Heart left ventricle (tissue), 16 donors: ENCODE measurements at places on chromosomes 4 and X. TPM values are rescaled to one million over a fixed set of nuclear protein-coding genes. Genes with fewer than 3 reads are reported as not detected.
A peak's percentile ranks its signal among the peaks of the same experiment; 100 is the strongest.

GRCh38 chr4:114389070-114389685 is 209.4 kb upstream of the UGT8 start:
- DNase-seq, result no peak

GRCh38 chrX:39477031-39477761 is 620.6 kb downstream of the BCOR start:
- no peak for DNase-seq

GRCh38 chr4:148030193-148030873 is 298.4 kb downstream of the ARHGAP10 start:
- DNase-seq, result no peak

The TLR2 gene
- polyA plus RNA-seq, result 3.2 TPM

- no peak for DNase-seq
Observed at GRCh38 chr4:112515198-112516065, 548 bp downstream of the NEUROG2 start.

DNA sequence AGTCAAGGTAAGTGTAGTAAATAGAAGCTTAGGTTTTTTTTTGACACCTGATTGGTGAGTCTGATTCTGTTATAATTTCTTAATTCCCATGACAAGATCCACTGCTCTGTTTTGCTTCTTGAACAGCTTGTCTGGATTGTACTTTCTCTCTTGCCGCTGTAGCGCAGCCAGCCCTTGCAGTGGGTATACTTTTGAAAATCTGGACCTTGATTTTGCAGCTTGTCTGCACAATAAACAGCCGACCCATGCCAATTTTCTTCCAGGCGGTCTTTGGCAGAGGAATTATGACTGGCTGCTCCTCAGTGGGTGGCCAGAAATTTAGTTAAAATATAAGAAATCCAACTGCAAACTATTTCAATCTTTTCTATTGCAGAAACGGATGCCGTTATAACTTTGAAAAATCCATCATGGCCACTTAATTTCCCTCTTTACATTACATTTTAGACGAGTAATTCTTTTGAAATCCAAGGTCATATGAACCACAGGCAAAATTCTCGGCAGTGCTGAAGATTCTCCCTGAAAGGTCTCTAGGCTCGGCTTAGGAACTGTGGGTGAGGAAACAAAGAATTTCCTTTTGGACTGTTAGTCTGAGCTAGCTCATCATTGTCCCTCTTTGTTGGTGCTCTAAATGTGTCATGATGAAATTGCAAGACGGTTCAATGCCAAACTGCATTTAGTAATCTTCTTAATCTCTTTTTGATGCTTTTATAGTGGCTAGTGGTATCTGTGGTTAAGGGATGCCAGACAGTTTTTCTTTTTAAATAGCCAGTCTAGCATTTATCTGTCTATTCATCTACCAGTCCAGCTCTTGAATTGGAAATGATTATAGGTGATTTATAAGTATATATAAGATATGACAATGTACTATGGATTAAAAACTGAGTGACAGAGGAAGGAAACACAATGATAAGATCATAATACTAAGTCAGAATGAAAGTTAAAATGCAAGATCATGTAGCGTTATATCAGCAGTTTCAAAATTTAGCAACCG is 31.5 kb upstream of the PTTG2 start:
- no peak for DNase-seq

GRCh38 chrX:69807400-69807799 is 191.5 kb downstream of the EDA start:
- no peak for DNase-seq

The DSPP gene
- not detected for polyA plus RNA-seq

DNA sequence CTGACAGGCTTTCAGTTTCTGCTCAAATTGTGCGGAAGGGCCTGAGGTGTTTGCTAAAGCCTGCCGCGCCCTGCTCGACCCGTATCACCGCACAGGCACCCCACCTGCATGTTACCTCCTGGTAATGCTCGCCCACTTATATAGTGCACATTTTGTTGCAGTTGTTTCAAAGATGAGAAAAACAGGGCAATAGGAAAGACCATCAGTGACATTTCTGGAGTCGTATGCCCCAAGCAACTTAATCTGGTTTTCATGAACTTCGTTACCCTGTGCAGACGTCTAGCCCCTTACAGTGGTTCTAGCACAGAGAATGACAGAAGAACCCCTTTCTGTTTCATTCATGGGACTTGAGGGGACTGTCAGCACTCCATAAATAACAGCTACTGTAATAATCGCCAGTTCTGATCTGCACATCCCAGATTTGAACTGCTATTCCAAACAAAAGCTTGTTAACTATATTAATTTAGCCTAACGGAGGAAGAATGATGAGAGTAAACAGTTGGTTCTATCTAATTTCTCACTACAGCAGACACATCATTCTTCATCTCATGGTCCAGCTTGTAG is 940 bp upstream of the DCTD start:
- DNase-seq, result no peak

DNA sequence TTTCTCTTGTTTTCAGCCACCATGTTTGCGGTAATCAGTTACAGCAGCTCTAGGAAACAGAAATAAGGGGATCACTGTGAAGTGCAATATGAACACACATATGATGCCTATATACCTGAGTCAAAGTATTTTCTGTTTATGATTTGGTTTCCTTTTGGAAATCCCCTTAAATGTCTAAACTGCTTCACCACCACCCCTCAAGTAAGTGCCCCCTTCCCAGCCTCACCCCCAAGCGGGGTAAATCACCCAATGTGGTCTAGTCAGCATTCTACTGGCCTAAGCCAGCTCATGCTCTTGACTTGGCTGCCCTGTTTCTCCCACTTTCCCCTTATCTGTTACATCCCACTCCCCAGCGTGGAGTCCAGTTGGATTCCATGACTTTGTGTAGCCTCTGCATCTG is 176.5 kb downstream of the QDPR start:
- DNase-seq, result no peak

GRCh38 chr4:25930731-25931354 is 16.8 kb downstream of the SMIM20 start:
- DNase-seq, result no peak

DNA sequence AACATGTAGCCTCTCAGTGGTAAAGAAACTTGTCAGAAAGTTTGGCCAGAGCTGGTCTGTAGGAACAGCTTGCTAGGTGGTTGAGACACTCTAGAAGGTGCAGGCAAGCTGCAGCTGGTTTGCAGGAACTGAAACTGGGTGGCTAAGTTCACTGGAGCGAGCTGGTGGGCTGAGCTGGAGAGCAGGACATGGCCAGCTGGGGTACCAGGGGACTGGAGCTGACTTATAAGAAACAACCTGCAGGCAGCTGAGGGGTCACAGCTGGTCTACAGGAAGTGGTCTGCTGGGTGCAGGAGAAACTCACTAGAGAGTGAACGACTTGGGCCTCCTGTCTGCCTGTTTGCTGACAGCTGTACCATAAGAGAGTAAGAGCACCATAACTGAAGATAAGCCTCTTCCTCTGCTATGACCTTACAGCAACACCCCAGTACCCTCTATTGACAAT is 157.1 kb upstream of the LNX1 start:
- no peak for DNase-seq

DNA sequence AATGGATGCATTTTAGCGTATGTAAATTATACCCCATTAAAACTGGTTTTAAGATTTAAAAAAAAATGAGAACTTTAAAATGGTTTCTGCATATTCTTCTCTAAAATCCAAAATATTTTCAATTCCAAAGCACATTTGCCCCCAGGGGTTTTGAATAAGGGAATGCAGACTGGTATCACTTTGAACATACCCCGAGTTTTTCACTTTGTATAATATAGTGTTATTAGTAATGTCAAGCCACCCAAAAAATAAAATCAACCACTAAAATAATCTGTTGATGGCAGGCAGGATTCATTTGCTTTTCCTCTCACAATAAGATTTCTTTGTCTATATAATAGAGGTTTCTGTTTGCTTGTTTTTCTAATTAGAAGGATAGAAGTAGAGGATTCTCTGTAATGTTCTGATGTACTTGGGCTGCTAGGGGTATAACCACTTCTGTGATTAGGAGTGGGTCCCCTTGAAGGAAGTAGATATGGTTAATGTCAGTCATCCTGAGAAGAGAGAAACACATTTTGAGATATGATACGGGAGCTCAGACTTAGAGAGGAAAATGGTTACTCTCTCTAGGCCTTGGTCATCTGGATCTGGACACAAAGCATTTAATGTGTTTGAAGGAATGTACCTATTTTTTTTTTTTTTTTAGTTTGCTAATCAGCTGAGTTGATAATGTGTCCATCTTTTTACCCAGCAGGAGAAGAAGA is 9.3 kb upstream of the LIN54 start:
- no peak for DNase-seq

- DNase-seq, result no peak
Observed at GRCh38 chr4:124939908-124940307, 227.4 kb upstream of the ANKRD50 start.

DNA sequence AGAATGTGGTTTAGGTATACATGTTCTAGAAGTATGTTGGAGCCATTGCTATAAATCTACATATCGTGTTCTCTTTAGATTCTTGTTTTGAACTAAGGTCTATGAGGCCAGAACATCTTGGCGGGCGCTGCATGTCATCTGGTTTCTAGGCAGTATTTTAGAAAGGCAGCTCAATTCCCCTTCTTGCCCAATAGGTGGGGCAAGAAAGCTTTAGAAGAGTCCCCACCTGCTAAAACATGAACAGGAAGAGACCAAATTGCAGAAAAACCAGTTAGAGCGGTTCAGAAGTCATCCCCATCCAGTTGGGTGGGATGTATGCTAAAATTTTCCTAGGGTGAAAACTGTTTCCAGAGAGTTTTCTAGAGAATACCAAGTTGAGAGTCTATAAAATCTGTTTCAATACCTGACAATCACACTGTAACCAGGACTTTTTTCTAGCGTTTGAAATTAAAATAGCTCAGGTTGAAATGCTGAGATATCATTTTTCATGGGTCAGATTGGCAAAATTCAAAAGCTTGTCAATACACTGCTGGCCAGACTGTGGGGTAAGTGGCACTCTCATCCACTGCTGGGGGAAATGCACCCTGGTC is 17.5 kb upstream of the SH3KBP1 start:
- DNase-seq, result no peak

- DNase-seq, result no peak
Observed at GRCh38 chr4:85824166-85824945, 349.4 kb downstream of the ARHGAP24 start.

DNA sequence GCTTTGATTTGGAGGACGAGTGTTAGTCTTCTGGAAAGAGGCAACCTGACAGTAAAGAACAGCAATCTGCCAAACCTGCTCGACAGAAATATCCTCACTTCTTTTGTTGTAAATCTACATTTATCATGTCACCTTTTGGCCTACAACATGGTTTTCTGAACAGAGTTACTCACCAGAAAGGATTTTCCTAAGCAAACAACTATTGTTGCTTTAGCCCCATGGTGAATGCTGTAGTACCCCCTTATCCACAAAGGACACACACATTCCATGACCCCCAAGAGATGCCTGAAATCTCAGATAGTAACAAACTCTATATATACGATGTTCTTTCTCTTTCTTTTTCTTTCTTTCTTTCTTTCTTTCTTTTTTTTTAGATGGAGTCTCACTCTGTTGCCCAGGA is 42.7 kb downstream of the TMEM150C start:
- DNase-seq, result no peak

DNA sequence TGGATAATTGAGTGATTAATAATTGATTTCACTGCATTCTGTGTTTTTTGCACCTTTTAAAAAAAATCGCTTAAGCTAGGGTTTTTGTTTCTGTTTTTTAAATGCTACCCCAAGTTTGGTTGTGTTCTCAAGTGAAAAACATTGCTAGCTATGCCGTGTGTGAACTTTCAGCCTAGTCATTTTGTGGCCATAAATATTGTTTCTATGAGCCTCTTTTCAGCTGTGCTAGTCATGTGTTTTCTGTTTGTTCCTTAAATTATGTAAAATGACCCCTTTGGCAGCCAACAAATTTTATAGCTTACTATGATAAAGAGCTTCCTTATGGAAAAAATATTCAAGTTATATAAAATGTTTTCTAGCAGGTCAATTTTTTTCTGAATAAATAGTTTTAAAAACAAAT is 59.1 kb downstream of the GALNT7 start:
- DNase-seq, result no peak

The LYAR gene
- polyA plus RNA-seq, result 14.3 TPM

- peak; percentile 37 for DNase-seq
Observed at GRCh38 chr4:17480210-17480927, 31.5 kb downstream of the QDPR start.

- DNase-seq, result no peak
Observed at GRCh38 chrX:49155243-49155899, 7.2 kb upstream of the MAGIX start.

The MTHFD2L gene
- polyA plus RNA-seq, result 11.5 TPM

- no peak for DNase-seq
Observed at GRCh38 chr4:98466868-98467599, 191.4 kb downstream of the TSPAN5 start.

The REELD1 gene
- polyA plus RNA-seq, result 0.04 TPM

DNA sequence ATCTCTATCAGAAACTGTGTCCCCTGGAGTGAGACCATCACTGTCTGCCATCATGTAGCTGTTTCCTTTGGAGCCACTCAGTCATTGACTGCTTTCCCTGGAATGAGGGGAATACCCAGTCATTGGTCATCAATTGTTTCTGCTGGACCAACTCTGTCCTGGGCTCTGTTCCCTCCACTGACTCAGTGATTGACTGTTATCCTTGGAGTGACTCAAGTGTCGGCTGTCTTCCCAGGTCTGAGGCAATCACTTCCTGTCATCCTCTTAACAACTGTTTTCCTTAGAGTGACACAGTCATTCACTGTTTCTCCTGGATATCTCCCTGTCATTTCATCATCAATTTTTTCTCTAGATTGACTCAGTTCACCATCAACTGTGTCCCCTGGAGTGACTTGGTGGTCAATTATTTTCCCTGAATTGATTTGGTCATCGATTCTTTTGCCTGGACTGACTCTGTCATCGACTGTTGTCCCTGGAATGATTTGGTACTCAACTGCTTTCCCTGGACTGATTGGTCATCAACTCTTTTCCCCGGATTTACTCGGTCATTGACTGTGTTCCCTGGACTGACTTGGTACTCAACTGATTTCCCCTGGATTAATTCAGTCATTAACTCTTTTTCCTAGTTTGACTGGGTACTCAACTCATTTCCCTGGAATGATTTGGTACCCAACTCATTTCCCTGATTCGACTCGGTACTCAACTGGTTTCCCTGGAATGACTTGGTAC is 327.9 kb upstream of the VCX start:
- no peak for DNase-seq
